Stimulated activated CD4-positive, alpha-beta T cell treated with anti-CD3 and anti-CD28 coated beads, Interleukin-1b, Interleukin-23, amount 100 ng/mL, for 4 hours (primary cell): ENCODE measurements at places on chromosomes 13 and 19.

- DNase-seq, result peak; percentile 14
Observed at GRCh38 chr19:49491030-49491803, 3.8 kb downstream of the RPL13A start.

DNA sequence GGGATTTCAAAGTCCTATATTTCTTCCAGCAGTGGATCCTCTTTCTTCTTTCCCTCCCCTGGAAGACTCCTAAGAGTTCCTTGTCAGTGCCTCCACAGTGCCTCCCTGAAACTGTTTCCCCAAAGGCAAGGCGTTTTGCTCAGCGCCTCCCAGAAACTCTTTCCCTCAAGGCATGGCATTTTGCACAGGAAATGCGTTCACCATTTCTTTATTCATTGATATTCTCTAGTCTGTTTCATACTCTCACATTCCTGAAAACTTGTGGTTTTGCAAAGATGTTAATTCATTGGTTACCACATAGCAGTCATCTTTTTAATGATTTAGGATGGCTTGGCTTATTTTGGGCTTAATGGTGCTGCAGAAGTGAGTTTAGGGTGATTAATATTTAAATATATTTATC lies 177.3 kb upstream of the SLC10A2 start:
- DNase-seq, result no peak

DNA sequence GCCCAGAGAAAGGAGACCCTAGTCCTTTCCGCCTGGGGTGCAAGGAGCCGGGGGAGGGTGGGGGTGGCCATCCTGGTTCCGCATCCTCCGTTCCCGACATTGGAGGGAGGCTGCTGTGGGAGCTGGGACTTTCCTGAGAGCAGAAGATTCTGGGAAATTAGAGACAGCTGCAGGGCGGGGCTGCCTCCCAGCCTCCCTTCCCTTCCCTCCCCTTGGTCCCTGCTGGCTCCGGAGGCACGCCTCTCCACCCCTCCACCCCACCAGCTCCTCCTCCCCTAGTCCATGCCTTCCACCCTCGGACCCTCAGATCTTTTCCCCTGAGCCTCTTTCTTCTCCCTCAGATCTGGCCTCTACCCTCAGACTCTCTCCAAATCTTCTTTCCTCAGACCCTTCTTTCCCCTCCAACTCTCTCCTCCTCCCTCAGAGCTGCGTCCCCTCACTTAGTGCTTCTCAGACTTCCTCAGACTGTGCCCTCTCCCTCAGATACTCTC lies 3.1 kb upstream of the BCL3 start:
- DNase-seq, result no peak

GRCh38 chr19:18298601-18299000 lies 17.2 kb upstream of the JUND start:
- no peak for DNase-seq

- DNase-seq, result no peak
Observed at GRCh38 chr19:56727677-56728076, 56.1 kb upstream of the ZNF835 start.

- DNase-seq, result no peak
Observed at GRCh38 chr13:101673360-101674105, 221.1 kb downstream of the ITGBL1 start.

DNA sequence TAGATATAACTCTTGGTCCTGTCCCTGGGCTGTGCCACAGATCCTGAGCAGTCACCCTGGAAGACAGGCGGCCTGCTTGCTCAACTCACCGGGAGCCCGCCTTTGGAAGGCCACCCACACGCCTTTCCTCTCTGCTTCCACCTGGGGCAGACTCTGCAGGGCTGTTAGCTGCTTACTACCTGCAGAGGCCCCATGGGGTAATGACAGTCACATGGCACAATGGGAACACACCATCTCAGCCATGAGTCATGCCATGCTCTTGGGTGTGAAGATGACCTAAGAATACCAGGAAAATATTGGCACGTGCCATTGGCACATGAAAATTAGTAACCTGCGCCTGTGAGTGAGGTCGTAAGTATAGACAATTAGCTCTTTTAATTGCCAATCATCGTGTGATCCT lies 108.6 kb downstream of the COL4A2 start:
- DNase-seq, result no peak

DNA sequence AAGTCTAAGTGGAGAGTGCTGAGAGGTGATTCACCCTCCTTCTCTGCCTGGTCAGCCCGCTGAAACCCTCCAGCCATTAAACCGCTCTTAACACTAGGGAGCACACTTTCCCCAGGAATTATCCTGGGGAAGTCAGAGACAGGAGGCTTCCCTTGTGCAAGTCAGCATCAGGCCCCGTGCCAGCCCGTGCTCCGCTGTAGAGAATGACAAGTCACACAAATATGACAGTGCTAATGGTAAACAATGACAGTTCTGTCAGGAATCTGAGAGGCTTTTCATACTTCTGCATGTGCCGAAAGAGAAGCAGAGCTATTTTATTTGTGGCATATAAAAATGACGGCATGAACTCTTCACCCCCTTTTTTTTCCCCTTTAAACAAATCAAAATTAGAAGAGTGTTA lies 816.9 kb upstream of the SLC10A2 start:
- DNase-seq, result no peak

DNA sequence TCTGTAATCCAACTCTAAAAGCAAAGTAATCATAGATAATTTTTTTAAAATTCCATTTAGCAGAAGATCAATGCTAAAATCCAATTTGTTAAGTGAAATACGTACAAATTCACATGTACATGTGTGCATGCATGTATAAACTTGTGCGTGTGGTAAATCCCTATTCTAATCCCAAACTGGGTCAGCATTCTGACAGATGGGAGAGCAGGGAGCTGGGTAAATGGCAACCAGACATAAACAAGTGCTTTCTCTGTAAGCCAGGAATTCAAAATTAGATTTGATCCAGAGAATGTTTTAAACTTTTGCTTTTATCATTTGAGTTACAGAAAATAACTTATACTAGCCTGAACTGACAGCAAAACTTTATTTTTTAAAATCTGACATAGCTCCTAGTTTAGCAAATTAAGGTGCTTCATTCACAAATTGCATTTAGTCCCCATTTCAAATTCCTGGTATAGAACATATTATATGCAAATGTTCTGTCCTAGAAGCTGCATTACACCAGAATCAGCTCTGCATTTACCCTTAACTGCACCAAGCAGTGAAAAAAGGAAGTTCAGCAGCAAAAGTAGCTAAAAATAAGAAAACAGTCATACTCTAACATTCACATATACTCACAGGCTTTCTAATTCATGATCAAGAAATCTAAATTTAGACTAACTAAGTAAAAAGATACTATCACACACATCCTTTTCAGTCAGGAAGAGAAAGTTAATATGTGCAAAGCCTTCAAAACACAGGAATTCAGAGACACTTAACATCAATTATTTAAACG lies 32.6 kb downstream of the UBL3 start:
- no peak for DNase-seq

GRCh38 chr19:38666663-38667511 lies 19.4 kb downstream of the ACTN4 start:
- no peak for DNase-seq

GRCh38 chr13:67001363-67001762 lies 228.8 kb downstream of the PCDH9 start:
- DNase-seq, result no peak

DNA sequence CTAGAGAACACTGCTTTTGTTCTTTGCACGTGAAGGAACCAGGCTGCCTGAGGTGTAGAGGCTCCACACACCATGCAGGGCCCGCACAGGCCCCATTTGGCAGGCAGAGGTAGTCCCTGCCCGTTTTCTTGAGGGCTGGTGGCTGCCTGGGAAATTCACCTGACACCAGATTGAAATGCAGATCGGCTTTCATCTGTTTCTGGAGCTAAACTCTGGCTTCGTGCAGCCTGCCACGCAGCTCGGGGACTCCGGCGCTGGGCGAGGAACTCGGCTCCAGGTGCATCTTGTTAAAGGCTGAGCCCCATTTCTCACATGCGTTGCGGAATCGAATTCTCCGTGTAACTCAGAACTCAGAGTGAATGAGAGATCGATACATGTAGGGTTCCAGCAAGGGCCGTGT lies 37.7 kb downstream of the ATP11A start:
- DNase-seq, result no peak

GRCh38 chr13:44414716-44415115 lies 41.1 kb downstream of the SERP2 start:
- no peak for DNase-seq

DNA sequence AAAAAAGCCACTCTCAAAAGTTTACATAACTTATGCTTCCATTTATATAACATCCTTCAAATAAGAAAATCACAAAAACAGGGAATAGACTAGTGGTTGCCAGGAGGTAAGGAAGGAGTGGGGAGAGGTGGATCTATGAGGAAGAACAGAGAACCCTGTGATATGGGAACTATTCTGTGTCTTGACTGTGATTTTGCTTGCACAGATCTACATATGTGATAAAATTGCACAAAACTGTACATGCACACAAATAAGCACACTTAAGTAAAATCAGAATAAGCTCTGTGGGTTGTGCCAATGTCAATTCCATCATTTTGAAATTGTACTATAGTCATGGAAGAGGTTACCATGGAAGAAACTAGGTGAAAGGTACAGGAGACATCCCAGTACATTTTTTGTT lies 121.6 kb upstream of the SGCG start:
- no peak for DNase-seq

DNA sequence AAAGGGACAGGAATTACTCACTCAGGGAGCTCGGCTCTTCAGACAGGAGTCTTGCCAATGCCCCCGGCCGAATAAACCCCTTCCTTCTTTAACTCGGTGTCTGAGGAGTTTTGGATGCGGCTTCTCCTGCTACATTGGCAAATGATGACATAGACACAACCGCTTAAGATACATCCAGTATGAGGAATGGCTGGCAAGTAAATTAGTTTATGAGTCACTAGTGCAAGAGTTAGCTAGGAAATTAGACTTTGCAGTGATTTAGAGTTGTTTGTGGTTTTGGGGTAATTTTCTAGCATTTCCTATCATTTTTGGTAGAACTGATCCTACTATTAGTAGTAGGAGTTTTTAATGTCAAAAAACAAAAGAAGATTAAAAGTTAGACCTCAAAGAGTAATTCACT lies 166.2 kb downstream of the SLITRK1 start:
- no peak for DNase-seq

DNA sequence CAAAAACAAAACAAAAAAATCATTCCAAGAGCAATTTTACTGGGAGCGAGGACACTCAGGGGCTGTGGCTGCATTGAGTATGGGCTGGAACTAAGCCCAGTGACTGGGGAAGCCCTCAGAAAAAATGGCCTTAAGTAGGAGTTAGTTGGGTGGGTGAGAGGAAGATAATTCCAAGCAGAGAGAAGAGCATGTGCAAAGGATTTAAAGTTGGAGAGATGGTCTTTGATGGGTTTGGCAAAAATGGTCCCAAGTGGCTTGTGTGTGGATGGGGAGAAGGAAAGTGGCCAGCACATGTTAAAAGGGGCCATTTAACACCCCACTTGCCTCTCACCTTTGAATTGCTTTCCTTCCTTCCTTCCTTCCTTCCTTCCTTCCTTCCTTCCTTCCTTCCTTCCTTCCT lies 6.7 kb upstream of the CYP4F22 start:
- DNase-seq, result no peak

GRCh38 chr13:95128045-95128643 lies 173.1 kb downstream of the ABCC4 start:
- DNase-seq, result no peak

- no peak for DNase-seq
Observed at GRCh38 chr13:109718726-109719125, 67.7 kb downstream of the IRS2 start.

DNA sequence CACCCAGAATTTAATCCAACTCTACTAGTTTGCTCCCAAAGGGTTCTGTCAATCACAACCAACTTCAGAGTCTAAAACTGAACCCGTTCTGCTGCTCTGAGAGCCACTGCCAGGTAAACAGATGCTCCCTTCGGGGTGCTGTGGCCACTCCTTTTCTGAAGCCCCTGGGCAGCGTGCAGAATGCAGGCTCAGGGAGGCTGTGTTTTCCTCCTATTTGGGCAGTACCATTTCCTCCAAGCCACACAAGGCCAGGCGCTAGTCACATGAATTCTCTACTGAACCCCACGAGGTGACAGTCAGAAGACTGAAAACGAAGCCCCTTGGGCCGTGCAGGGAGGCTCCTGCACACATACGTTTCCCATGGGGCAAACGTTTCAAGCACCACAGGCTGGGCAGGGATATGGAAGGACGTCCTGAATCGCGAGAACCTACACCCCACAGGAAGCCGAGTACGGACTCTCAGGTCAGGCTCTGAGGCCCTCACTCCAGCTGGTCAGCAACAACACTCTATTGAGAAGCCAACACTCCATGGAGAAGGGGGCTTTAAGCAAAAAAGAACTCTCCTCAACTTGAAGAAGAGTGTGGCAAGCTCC lies 71.8 kb downstream of the CCDC70 start:
- DNase-seq, result no peak

DNA sequence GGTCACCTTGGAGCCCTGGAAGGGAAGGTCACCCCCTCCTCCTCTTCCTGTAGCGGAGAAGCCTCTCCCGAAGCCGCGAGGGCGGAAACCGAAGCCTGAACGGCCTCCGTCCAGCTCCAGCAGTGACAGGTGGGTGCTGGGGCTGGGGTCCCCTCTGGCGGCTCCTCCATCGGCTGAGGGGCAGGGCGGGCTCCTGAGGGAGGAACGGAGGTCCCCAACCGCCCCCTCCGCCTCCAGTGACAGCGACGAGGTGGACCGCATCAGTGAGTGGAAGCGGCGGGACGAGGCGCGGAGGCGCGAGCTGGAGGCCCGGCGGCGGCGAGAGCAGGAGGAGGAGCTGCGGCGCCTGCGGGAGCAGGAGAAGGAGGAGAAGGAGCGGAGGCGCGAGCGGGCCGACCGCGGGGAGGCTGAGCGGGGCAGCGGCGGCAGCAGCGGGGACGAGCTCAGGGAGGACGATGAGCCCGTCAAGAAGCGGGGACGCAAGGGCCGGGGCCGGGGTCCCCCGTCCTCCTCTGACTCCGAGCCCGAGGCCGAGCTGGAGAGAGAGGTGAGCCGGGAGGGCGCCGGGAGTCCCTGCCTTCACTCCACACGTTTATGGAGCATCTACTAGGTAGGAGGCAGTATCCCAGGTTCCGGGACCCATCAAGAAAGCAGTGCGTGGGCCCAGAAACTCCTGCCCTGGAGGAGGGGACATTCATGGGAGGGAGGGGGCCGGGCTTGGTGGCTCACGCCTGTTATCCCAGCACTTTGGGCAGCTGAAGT lies 22.0 kb downstream of the HDGFL2 start:
- no peak for DNase-seq

DNA sequence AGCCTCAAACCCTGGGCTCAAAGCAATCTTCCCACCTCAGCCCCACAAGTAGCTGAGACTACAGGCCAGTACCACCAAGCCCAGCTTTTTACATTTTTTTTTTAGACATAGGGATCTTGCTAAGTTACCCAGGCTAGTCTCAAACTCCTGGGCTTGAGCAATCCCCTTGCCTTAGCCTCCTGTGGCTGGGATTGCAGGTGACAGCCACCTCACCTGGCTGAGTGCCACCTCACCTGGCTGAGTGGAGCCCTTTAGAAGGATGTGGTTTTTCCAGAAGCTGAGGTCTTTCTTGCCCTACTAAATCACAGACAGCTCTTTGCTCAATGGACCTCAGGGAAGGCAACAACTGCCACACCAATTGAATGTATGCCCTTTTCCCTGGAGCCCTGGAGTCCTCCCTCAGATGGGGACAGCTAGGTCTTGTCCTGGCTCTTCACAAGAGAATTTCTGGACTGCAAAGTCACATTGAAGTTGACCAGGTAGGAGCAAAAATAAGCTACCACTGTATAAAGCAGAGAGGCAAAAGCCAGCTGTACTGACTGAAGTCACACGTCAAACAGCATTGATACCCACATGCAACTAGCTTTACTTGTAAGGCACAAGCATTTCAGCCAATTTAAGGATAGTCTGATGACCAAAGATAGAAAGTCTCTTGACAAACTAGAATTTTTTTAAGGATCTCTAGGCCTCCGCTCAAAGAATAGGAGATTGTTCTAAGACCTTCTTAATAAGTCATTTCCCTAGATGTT lies 14.0 kb downstream of the PDX1 start:
- DNase-seq, result no peak
